ENCODE measurements at places on chromosomes 1 and 21.

GRCh38 chr1:94854458-94855306 is 34.5 kb downstream of the SLC44A3 start:
- peak overlapping the region; percentile 78 for H3K27ac ChIP-seq
- peak overlapping the region; percentile 67 for H3K4me3 ChIP-seq
- H3K36me3 ChIP-seq: no peaks in the 10 kb centered on the region
- no peaks in the 10 kb centered on the region for H3K27me3 ChIP-seq
- peaks cover 7% of the 10 kb centered on the region for H3K4me1 ChIP-seq
- peak; percentile 89 for DNase-seq

DNA sequence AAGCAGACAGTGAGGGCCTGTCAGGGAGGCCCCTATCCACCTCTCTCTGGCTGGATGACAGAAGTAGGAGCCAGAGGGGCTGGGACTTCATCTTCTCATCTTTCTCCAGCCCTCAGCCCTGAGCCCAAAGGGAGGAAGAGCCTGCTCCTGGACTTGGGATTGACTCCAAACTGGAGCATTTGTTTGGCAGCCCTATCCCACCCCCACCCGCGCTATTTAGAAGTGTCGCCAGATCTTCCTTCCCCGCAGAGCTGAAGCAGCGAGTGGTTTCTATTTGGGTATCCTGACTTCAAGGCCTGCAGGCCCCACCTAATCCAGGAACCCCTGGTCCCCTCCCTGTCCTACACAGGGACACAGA is 9.6 kb downstream of the NES start:
- H3K27me3 ChIP-seq: no peaks in the 10 kb centered on the region
- peaks cover 17% of the 10 kb centered on the region for H3K36me3 ChIP-seq
- H3K4me1 ChIP-seq: peaks cover 43% of the 10 kb centered on the region
- H3K4me3 ChIP-seq: no peak overlapping the region
- no peak overlapping the region for H3K27ac ChIP-seq

GRCh38 chr1:59892841-59893811 is 33.4 kb downstream of the CYP2J2 start:
- no peaks in the 10 kb centered on the region for H3K36me3 ChIP-seq
- H3K27ac ChIP-seq: no peak overlapping the region
- H3K4me3 ChIP-seq: no peak overlapping the region
- no peaks in the 10 kb centered on the region for H3K27me3 ChIP-seq
- H3K4me1 ChIP-seq: no peaks in the 10 kb centered on the region

- no peaks in the 10 kb centered on the region for H3K36me3 ChIP-seq
- H3K4me1 ChIP-seq: no peaks in the 10 kb centered on the region
- peaks cover 16% of the 10 kb centered on the region for H3K27me3 ChIP-seq
- H3K27ac ChIP-seq: no peak overlapping the region
- H3K4me3 ChIP-seq: no peak overlapping the region
Observed at GRCh38 chr1:183595537-183595936, 5.3 kb upstream of the NCF2 start.

DNA sequence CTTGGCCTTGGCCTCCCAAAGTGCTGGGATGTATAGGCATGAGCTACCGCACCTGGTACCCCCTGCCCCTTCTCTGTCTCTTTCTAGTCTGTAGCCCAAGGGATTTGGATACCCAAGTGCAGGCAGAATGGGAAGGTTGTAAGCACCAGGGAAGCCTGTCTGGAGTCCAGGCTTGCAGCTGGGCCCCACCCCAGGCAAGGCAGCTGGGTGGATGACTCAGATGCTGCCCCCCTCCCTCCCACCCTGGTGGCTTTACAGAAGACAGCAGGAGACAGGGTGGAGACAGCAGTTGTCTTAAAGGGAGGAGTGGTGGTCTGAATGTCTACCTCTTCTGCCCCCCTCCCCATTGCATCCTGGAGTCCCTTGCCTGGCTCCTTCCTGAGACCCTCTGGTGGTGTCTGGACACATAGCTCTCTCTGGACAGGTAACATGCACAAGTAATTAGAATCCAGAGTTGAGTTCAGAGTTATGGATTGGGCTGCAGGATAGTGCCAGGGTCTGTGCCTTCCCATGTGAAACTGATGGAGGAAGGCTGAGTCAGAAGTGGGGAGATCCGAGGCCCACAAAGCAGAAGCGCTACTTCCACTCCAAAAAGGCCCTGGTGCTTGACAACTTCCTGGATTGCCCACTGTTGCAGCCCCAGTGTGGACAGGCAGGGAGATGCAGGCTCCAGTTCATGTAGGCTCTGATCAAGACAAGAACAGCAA is 5.1 kb downstream of the LMNA start:
- H3K27me3 ChIP-seq: no peaks in the 10 kb centered on the region
- H3K4me1 ChIP-seq: peaks cover 53% of the 10 kb centered on the region
- peak; percentile 84 for DNase-seq
- H3K36me3 ChIP-seq: peaks cover 54% of the 10 kb centered on the region
- no peak overlapping the region for H3K4me3 ChIP-seq

- H3K27me3 ChIP-seq: peaks cover 6% of the 10 kb centered on the region
- H3K4me1 ChIP-seq: peaks cover 15% of the 10 kb centered on the region
- peak overlapping the region; percentile 89 for H3K4me3 ChIP-seq
- H3K27ac ChIP-seq: no peak overlapping the region
- peak; percentile 50 for DNase-seq
Observed at GRCh38 chr1:5991381-5992025, 722 bp downstream of the NPHP4 start.

DNA sequence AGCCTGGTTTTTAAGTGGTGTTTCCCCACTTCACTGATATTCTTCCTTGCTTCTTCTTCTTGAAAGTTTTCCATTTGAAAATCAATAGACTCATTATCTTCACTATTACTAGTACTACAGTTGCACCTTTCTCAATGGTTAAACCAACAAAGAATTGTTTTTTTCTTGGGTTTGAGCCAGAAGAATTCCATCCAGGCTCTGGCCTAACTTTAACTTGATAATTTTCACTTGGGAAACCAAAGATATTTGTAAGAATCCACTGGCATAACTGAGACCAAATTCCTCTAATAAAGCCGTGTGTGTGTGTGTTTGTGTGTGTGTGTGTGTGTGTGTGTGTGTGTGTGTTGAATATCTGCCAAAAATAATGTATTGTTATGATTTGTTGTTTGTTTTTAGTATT is 103.2 kb downstream of the SGIP1 start:
- H3K27me3 ChIP-seq: no peaks in the 10 kb centered on the region
- H3K27ac ChIP-seq: no peak overlapping the region
- H3K36me3 ChIP-seq: peaks cover 11% of the 10 kb centered on the region
- no peak for DNase-seq
- H3K4me1 ChIP-seq: peaks cover 2% of the 10 kb centered on the region
- no peak overlapping the region for H3K4me3 ChIP-seq

GRCh38 chr1:10694274-10694632 is 102.2 kb downstream of the CASZ1 start:
- peaks cover 16% of the 10 kb centered on the region for H3K4me1 ChIP-seq
- H3K4me3 ChIP-seq: peak overlapping the region; percentile 44
- H3K36me3 ChIP-seq: no peaks in the 10 kb centered on the region

DNA sequence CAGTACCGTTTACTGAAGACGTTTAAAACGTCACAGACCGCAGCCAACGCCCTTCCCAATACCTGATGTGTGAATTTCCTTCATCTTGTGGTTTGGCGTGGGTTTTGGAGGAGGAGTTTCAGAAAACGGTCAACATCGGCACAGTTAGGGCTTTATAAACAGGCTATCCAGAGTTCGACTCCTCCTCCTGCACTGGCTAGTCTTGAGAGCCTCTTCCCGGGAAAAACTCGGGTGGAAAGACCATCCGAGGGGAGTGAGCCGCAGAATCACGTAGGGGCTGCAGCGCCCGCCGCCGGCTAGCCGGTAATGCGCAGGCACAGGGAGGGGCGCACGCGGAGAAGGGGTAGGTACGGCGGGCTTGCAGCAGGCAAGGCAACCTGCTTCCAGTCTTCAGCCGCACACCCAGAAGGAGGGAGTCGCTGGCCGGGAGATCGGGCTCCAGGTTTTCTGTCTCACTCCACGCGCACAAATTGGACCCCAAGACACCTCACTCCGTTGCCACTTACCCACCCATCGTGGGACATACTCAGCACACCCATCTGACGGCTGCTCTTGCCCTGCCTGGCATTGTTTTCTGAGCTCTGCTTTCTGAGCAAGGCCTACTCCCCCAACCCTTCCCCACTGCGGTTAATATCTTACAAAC is 25.4 kb downstream of the SLC19A2 start:
- no peaks in the 10 kb centered on the region for H3K4me1 ChIP-seq
- H3K27me3 ChIP-seq: no peaks in the 10 kb centered on the region
- no peak overlapping the region for H3K27ac ChIP-seq
- peaks cover 9% of the 10 kb centered on the region for H3K36me3 ChIP-seq
- H3K4me3 ChIP-seq: no peak overlapping the region

GRCh38 chr21:14923468-14923867 is 141.3 kb downstream of the NRIP1 start:
- H3K36me3 ChIP-seq: no peaks in the 10 kb centered on the region
- no peak overlapping the region for H3K27ac ChIP-seq
- DNase-seq: no peak
- H3K4me3 ChIP-seq: no peak overlapping the region
- H3K4me1 ChIP-seq: no peaks in the 10 kb centered on the region
- H3K27me3 ChIP-seq: no peaks in the 10 kb centered on the region

GRCh38 chr21:25649146-25649545 is 10.1 kb downstream of the JAM2 start:
- H3K4me1 ChIP-seq: no peaks in the 10 kb centered on the region
- no peaks in the 10 kb centered on the region for H3K27me3 ChIP-seq
- H3K4me3 ChIP-seq: no peak overlapping the region
- H3K36me3 ChIP-seq: no peaks in the 10 kb centered on the region

GRCh38 chr21:44436111-44436611 is 19.1 kb upstream of the LRRC3 start:
- H3K4me3 ChIP-seq: no peak overlapping the region
- DNase-seq: no peak
- no peak overlapping the region for H3K27ac ChIP-seq
- no peaks in the 10 kb centered on the region for H3K36me3 ChIP-seq

DNA sequence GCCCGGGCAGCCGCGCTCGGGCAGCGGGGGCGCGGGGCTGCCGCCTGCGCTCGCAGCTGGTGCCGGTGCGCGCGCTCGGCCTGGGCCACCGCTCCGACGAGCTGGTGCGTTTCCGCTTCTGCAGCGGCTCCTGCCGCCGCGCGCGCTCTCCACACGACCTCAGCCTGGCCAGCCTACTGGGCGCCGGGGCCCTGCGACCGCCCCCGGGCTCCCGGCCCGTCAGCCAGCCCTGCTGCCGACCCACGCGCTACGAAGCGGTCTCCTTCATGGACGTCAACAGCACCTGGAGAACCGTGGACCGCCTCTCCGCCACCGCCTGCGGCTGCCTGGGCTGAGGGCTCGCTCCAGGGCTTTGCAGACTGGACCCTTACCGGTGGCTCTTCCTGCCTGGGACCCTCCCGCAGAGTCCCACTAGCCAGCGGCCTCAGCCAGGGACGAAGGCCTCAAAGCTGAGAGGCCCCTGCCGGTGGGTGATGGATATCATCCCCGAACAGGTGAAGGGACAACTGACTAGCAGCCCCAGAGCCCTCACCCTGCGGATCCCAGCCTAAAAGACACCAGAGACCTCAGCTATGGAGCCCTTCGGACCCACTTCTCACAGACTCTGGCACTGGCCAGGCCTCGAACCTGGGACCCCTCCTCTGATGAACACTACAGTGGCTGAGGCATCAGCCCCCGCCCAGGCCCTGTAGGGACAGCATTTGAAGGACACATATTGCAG is 3.0 kb downstream of the ARTN start:
- peaks cover 57% of the 10 kb centered on the region for H3K27me3 ChIP-seq
- peaks cover 48% of the 10 kb centered on the region for H3K4me1 ChIP-seq
- H3K4me3 ChIP-seq: peak overlapping the region; percentile 66
- H3K36me3 ChIP-seq: peaks cover 5% of the 10 kb centered on the region
- H3K27ac ChIP-seq: peak overlapping the region; percentile 1

DNA sequence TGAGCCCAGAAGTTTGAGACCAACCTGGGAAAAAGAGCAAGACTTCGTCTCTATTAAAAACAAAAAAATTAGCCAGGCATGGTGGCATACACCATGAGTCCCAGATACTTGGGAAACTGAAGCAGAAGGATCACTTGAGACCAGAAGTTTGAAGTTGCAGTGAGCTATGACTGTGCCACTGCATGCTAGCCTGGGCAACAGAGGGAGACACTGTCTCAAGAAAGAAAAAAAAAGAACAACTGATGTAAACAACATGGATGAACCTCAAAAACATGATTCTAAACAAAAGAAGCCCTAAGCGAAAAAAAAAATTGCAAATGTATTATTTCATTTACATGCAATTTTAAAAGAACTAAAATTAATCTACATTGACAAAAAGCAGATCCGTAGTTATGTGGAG is 9.0 kb downstream of the LRRC40 start:
- peaks cover 2% of the 10 kb centered on the region for H3K4me1 ChIP-seq
- H3K36me3 ChIP-seq: no peaks in the 10 kb centered on the region
- no peak overlapping the region for H3K27ac ChIP-seq
- H3K27me3 ChIP-seq: no peaks in the 10 kb centered on the region
- DNase-seq: no peak
- H3K4me3 ChIP-seq: no peak overlapping the region

- peaks cover 10% of the 10 kb centered on the region for H3K27me3 ChIP-seq
- no peaks in the 10 kb centered on the region for H3K36me3 ChIP-seq
- H3K4me1 ChIP-seq: peaks cover 7% of the 10 kb centered on the region
- no peak overlapping the region for H3K27ac ChIP-seq
- DNase-seq: no peak
- no peak overlapping the region for H3K4me3 ChIP-seq
Observed at GRCh38 chr1:224064150-224064549, 49.8 kb upstream of the FBXO28 start.

DNA sequence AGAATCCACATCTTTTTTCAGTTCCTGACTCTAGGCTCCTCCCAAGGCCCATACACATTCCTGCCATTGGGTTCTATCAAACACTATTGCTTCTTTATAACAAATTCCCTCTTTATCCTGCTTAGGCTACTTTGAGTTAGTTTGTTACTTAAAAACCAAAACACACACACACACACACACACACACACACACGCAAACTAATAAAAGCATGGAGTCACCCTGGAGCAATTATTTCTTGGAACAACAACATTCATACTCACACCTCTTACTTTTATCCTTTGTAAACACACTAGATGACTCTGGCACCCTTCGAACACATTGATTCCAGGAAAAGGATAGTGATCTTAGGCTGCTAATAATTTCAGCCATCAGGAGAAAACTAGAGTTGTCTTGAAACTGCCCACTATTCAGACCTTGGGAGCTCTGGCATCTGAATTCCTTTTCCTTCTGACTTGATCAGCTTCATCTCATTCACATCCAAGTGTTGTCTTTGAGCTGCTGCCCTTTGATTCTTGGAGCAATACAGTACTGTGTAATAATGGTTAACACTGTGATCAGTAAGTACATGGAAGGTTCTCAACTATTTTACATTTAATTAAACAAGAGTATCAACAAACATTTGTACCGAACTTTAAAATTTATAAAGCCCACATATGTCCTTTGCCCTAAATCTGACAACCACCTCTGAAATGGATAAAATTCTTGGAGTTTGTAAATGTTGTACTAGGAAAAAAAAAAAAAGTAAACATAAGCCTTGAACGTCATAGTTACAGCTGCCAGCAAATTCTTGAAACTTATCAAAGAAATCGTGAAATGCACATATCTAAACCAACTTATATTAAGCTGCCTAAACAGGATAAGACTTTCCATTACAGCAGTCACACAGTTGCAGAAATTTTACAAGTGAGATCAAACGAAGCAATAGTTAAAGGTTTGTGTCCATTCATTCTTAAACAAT is 2.8 kb upstream of the SEC22B start:
- H3K27me3 ChIP-seq: no peaks in the 10 kb centered on the region
- H3K4me3 ChIP-seq: no peak overlapping the region
- H3K27ac ChIP-seq: peak overlapping the region; percentile 93
- H3K36me3 ChIP-seq: no peaks in the 10 kb centered on the region
- DNase-seq: peak; percentile 65

GRCh38 chr1:119279456-119280381 is 88.9 kb upstream of the HAO2 start:
- no peak overlapping the region for H3K4me3 ChIP-seq
- no peaks in the 10 kb centered on the region for H3K27me3 ChIP-seq
- H3K4me1 ChIP-seq: peaks cover 4% of the 10 kb centered on the region
- H3K27ac ChIP-seq: peak overlapping the region; percentile 85
